H4 (cell line): ENCODE measurements at places on chromosomes 6 and 20. TPM values are rescaled to one million over a fixed set of nuclear protein-coding genes. Genes with fewer than 3 reads are reported as not detected.

- DNase-seq: no peak
Observed at GRCh38 chr6:30172681-30173080, 9.3 kb downstream of the TRIM15 start.

DNA sequence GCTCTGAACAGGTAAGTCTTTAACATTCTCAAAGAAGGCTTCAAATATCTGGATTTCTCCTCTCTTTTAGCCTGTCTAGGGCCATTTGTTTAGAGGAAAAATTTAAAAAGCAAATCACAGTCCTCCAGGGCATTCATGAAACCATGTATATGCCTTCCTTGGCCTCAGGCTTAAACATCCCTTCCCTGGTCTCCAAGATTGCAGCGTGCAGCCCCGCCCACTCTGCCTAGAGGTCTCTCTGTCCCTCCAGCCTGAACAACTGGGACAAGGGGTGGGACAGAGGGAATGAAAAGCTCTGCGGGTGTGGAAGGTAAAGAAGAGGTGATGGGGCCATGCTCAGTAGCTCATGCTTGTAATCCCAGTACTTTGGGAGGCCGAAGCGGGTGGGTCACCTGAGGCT is 9.8 kb upstream of the CBFA2T2 start:
- DNase-seq: no peak

DNA sequence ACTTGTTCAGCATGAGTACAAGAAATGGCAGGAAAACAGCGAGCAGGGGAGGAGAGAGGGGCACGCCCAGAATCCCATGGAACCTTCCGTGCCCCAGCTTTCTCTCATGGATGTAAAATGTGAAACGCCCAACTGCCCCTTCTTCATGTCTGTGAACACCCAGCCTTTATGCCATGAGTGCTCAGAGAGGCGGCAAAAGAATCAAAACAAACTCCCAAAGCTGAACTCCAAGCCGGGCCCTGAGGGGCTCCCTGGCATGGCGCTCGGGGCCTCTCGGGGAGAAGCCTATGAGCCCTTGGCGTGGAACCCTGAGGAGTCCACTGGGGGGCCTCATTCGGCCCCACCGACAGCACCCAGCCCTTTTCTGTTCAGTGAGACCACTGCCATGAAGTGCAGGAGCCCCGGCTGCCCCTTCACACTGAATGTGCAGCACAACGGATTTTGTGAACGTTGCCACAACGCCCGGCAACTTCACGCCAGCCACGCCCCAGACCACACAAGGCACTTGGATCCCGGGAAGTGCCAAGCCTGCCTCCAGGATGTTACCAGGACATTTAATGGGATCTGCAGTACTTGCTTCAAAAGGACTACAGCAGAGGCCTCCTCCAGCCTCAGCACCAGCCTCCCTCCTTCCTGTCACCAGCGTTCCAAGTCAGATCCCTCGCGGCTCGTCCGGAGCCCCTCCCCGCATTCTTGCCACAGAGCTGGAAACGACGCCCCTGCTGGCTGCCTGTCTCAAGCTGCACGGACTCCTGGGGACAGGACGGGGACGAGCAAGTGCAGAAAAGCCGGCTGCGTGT is 11.6 kb downstream of the TNFAIP3 start:
- DNase-seq: no peak

GRCh38 chr6:73476723-73477122 is 15.2 kb downstream of the MTO1 start:
- DNase-seq: no peak

EEF1A2 gene
- 181 and 233 TPM in 2 replicates for total RNA-seq
